Bronchial epithelial cell (primary cell): ENCODE measurements at places on chromosomes 7 and 10. TPM values are rescaled to one million over a fixed set of nuclear protein-coding genes. Genes with fewer than 3 reads are reported as not detected.

Gene OPALIN
- not detected in 2 replicates for total RNA-seq

Gene NAT16
- not detected in 2 replicates for total RNA-seq

Gene STAG3
- under 0.01 and 0.13 TPM in 2 replicates for total RNA-seq

Gene TMEM26
- under 0.01 TPM in 1 of 2 replicates, not detected in the other for total RNA-seq

Gene AGR2
- total RNA-seq, result 118 and 163 TPM in 2 replicates

Gene SLC26A5
- total RNA-seq, result not detected in 2 replicates

Gene H2BK1
- not detected in 2 replicates for total RNA-seq

Gene ACSM6
- total RNA-seq, result not detected in 2 replicates

DNA sequence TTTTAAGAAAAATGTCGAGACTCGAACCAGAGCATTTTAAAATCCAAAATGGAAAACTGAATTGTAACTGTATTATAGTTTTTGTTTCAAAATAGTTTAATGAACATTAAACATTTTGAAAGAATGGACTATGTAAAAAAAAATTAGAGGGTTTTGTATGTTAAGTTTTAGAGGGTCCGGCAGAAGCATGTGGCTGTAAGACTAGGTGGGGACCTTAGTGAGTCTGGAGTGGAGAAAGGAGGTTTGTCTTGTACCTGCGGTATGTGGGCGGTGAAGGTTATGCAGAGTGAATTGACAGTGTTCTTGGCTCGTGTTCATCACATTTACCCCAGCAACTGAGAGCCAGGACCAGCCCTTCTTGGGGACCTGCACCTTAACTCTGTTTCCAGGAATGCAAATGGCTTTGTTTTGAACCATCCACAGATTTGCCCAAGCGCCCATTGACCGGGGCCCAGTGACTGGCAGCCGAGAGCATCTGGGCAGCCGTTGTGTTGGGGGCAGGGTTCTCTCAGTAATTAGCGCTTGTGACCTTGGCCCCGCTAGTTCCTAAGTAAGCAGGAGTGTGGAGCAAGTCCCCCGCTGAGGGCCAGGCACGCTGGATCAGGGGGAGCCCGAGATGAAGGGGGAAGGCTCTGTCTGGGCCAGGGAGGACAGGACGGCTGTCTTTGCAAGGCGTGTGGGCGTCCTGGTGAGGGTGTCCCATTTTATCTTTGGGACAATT, 1.4 kb upstream of the KLF6 start:
- peak; percentile 78 for DNase-seq

DNA sequence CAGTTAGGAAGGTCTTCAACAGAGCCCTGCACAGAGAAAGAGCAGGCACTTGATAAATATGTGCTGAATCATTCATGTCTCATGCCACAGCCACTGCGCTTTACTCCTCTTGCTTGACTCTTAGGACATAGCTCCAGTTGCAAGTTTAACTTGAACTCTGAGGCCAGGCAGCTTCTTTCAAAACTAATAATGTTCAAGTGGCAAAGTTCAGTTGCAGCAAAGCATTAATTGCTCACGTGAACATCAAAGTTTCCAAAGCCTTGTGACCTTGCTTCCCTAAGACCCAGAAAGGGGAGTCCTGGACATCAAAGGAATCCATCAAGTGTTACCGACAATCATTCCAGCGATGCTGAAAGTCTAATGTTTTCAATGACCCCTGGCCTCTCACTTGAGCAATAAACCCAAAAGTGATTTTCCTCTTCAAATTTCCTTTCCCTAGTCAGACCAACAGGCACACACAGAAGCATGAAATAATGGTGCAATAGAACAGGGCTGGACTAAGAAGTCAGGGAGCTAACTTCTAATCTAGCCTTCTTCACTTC, 21.8 kb upstream of the TECTB start:
- DNase-seq, result peak; percentile 27

DNA sequence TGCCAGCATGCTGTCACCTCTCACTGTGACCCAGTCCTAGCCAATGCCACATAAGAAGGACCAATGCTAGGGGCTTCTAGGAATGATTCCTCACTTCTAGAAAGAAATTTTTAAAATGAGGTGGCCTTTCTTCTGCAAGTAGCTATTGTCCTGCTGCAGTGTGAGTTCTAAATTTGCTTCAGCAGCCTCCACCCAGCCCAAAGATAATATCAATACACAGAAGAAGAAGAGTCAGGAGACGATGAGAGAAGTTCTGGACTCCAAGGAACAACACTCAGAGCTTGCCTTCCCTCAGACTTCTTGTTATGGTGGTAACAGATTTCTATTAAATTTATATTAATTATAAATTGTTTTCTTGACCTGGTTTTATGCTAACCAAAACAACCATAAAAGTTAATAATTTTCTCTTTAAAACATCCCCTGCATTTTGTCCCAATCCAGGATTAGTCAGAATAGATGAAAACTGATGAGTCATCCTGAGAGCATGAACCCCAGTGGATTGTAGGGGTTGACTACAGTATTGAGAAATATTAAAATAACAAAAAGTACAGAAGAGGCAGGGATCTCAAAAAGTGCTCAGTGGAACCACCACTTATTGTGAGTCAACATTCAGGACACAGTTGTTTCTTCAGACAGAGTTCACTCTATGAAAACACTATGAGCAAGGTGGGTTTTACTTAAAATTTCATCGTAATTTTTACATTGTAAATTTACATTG, 29.6 kb upstream of the AKR1C2 start:
- DNase-seq, result peak; percentile 88

DNA sequence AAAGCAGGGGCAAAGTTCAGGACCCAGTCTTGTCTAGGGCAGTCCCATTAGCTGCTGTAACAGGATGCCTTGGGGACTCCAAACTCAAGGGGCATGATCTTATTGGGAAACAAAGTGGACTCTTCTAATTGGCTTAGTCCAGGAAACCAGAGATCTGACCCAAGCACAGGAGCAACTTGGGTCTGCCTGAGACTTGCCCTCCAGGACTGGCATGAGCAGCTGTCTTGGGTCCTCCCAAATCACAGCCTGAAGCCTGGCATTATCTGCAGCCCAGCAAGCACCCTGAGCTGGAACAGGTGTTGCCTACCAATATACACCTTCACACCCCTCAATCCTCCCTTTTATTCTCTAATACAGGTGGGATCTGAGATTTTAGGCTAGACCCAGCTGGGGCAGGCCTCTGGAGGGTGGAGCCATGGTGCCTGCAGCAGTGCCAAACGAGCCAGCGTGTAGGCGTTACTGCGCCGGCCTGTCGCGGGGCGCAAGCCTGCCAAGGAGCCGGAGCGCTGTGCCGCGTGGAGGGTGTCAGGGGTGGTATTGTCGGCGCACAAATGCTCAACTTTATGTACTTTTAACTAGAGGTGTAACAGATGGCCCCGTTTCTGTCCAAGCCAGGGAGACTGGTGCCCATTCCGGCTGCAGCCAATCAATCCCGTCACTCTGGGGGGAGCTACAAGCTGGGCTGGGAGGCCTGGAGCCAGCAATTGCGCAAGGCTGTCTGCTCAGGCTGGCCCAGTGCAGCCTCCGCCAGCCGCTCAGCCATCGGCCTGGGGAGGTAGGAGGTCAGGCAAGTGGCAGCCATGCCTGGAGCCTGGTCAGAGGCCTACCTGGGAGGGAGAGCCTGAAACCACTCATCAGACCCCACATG, 12.8 kb upstream of the LBX1 start:
- no peak for DNase-seq

GRCh38 chr10:77710759-77711682, 73.4 kb upstream of the KCNMA1 start:
- peak; percentile 43 for DNase-seq

GRCh38 chr10:69426376-69426727, 9.6 kb upstream of the TACR2 start:
- DNase-seq, result no peak

DNA sequence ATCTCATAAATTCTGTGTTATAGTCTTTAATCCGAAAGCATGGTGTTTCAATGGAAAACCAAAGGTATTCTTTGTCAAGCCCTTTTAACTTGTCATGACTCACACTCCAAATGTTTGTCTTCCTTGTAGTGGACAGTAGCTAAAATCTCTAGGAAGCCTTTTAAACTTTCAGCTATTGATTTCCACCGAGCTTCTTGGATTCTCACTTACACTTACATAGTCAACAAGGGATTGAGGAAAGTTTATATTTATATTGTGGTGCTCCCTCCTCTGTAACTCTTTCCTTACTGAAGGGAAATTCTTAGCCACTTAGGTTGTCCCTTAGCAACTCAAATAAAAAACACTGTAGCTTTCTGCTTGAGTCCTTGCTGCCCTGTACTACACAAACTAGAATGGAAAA, 31.2 kb upstream of the GPR37 start:
- no peak for DNase-seq

GRCh38 chr7:100946111-100946510, 3.2 kb upstream of the MUC3A start:
- no peak for DNase-seq

DNA sequence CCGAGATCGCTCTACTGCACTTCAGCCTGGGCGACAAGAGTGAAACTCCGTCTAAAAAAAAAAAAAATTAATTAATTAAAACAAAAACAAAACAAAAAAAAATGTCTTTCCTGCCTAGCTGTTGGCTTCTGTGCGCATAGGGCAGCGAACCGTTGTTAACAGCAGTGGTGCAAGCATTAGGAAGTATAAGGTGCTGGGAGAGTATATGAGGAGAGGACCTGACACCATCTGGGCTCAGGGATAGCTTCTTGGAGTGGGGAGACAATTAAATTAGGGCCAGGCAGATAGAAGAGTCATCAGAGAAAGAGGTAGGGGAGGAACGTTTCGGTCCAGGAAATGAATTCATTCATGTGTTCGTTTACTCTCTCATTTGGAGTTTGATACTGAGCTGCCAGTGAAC, 46.2 kb upstream of the EZH2 start:
- no peak for DNase-seq

- DNase-seq, result no peak
Observed at GRCh38 chr10:131043039-131043691, 268.4 kb downstream of the TCERG1L start.

DNA sequence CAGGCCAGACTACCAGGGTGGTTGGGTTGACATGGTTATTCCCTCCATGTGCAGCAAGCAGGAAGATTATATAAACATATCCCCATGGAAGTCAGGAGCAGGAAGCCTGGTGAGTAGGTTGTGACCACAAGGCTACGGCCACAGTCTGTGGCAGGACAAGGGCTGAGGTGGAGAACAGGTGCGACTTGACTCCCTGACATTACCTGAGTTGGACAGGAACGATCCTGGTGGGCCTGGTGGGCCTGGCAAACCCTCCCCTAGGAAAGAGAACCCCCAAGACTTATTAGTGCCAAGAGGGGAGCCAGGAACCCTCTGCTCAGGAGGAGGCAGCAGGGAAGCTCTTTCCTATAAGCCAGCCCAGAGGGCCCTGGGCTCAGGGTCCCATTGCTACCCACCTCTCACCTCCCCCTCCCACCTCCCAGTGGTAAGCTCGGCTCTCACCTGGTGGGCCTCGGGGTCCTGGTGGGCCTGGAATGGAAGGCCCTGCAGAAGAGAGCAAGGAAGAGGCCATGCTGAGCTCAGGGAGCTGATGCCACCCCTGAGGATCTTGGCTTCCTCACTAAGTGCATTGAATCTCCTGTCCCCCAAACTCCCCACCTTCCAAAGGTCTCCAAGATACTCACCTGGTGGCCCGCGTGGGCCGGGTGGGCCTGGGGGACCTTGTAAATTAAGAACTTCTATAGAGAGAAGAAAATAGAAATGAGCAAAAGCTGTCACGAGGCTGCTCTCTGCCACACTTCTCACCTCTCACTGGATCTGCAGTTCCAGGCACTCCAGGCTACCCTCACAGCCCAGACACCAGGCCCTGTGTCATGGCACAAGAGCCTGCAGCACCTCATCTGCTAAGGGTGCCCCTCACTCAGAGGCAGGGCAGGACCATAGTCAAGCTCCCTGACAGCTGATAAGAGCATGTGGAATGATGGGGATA, 44.6 kb downstream of the COL17A1 start:
- DNase-seq, result no peak

- DNase-seq, result no peak
Observed at GRCh38 chr10:71683301-71683700, 36.3 kb downstream of the C10orf105 start.

DNA sequence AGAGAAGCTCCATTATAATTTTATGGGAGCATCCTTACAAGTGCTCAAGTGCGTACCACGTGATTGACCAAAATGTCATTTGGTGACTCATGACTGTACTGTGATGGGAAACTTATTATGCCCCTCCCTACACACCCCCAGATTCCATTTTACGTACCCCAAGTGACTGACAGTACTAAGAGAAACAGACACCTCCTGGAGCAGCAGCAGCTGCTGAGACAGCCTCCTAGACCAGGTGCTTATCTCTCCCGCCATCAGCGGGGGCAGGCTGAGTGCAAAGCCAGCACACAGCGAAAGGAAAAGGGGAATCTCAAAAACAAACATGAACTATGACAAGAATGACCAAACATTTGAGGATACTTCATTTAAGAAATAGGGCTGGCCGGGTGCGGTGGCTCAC, 4.2 kb upstream of the ADAM12 start:
- DNase-seq, result no peak

GRCh38 chr10:69645296-69646184, 15.5 kb downstream of the FAM241B start:
- DNase-seq, result no peak

DNA sequence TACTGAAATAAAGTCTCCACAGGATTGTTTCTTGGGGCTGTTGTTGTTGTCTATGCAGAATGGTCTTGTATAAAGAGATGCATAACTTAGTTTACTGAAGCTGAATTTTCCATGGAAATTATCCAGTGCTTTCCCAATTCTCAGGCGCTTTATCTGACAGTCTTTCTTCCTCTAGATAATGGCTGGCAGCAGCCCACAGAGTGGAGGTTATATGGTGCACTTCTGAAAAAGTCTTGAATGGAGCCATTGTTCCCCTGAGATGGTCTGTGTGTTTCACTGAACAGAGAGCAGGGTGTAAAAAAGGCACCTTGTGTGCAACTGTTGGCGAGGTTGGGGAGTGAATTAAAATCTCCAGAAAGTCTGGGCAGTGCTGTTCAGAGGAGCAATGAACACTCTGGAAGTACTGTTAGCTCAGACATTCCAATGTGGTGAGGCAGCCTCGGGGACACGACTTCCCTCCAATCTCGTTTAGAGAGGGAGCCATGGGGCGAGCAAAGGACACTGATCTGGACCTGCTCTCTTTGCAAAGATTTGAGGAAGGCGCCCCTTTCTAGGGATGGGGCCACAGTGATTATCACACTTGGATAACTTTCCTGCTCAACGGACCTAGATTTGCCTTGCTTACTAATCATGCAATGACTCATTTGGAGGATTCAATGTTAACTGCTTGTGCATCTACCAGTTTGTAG, 2.0 kb upstream of the PLCE1 start:
- DNase-seq, result peak; percentile 67

GRCh38 chr7:123750389-123751230, 1.8 kb upstream of the WASL start:
- no peak for DNase-seq

DNA sequence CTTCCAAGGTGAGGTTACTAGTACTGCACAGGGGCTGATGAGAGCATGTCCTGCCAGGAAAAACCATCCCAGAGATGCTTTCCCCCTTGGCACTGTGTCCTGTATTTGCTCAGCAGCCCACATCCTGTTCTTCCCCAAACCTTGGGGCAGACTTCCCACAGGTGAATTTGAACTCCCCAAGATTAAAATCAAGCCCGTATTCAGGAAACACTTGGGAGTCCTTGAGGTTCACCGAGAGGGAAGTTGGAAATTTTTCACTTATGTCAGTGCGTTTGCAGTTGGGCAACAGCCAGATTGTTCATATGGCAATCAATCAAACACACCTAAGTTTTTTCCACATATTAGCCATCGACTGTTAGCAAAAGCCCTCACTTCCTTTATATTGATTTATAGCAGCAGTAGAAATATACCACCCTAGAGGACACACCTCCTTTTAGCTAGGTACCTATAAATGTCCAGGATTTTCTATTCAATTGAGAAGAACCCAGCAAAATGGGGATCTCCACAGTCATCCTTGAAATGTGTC, at the start of gene DMBT1:
Gene DMBT1 (plus strand): TSS at position 476 of the 526 bp plus-strand sequence. CDS start 17 bp downstream, at position 493.
- peak; percentile 50 for DNase-seq
